CD4-positive, alpha-beta memory T cell (primary cell): ENCODE measurements at places on chromosomes 2 and 18.

DNA sequence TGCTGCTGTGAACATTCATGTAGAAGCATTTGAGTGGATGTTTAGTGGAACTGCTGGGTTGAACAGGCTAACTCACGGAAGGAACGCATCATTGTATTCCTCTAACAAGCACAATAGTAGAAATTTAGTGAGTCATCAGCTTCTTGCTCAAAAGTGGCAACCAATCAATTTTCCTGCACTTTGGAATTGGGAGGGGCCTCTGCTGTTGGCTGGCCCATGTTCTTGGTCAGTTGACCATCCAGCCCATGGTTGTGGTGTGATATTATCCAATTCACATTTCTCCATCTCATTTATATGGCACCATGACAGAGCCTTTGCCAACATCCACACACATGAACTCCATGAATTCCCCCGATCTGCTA is 95.0 kb downstream of the TNFRSF11A start:
- DNase-seq: no peak

DNA sequence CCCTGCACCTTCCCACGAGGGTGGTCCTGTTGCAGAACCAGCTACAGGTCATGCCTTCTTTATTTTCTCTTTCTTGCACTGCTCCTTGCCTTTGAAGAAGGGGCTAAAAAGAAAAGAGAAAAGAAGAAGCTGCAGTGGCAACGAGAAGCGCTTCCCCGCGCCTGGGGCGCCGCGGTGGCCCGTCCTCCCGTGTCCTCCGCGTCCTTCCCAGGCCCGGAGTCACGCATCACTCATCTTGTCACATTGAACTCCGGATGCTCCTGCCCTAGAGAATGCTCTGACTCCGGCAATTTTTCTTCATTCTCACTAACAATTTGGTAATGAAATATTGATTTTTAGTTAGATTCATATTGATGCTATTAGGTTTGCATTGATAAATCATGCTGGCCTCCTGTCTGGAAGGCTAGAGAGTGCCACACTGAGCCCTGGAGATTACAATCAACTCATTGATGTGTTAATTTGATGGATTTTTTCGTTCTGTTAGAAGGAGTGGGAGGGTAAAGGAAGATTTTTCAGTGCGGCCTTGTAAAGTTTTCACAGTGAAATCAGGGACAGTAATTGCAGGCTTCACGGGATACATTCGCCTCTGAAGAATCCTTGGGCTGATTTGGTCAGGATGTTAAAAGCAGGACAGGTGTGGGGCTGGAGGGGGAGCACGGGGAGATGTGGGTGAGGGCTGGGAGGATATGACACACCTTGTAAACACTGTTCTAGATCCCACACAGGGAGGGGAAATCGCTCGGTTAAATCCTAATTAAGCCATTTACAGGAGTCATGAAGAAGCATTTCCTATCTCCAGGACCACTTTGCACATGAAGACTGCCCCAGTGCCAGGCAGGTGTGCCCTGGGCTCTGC is 349.3 kb downstream of the ZNF516 start:
- no peak for DNase-seq

DNA sequence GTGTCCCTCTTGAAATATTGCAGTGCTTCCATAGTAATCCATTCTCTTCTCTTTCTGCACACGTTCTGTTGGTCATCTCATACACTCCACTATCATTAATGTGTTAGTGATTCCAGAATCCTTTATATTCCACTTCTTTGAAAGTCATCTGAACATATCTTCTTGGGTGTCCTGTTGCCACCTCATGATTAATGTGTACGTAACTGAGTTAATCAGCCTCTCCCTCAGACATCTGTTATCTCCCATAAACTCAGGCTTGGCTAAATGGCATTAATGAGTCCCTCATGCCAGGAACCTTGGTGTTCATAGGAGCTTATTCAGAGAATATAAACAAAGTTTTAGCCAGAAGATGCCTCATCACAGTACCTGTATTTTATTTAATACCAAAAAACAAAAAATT is 126.4 kb downstream of the NCOA1 start:
- DNase-seq: no peak

DNA sequence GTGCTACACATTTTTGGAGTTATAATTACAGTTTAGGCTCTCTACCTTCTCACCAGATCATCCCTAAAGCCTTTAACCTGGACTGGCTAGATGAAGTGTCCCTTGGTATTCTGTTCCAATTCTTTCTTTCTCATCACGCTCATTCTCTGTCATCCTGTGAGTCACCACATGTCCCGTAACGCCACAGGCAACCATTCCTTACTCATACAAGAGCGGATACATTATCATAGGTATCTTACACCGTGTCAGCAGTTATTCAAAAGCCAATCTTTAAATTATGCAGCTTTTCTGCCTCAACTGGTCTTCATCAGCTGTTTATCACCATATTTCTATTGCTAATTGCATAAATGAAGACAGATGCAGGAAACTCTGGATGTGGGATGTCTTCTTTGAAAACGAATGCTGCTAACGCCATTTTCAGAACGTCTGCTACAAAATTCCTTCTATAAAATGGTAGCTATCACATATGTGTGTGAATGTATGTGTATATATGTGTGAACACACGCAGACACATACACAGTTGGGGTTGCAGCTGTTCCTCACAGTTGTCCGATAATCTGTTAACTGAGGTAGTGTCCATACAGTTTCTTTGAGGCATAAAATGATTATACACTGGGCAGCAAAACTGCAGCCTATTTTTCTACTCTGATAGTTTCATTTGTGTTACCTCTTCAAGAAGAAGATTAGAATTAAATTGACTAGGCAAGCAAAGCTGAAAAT is 47.9 kb downstream of the EML6 start:
- no peak for DNase-seq

GRCh38 chr2:33093283-33093993 is 146.7 kb downstream of the LTBP1 start:
- no peak for DNase-seq

- DNase-seq: no peak
These were observed 40.5 kb downstream of the ST8SIA5 start for GRCh38 chr18:46716336-46716735.

DNA sequence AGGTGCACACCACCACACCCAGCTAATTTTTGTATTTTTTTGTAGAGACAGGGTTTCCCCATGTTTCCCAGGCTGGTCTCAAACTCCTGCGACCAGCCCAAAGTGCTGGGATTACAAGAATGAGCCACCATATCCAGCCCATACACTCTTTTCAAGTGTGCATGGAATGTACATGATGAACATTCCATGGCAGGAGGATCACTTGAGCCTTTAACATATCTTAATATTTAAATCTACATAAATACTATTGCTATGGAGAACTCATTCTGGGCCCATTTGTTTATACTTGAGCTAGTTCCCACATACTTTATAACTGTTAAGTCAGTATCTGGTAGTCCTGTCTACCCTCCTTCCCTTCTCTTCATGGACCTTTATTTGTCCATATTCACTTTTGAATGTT is 48.4 kb downstream of the RPE start:
- DNase-seq: no peak

- no peak for DNase-seq
These were observed 54.7 kb upstream of the RAB6D start for GRCh38 chr2:131418625-131419024.
